ENCODE measurements at places on chromosomes 4 and X.

DNA sequence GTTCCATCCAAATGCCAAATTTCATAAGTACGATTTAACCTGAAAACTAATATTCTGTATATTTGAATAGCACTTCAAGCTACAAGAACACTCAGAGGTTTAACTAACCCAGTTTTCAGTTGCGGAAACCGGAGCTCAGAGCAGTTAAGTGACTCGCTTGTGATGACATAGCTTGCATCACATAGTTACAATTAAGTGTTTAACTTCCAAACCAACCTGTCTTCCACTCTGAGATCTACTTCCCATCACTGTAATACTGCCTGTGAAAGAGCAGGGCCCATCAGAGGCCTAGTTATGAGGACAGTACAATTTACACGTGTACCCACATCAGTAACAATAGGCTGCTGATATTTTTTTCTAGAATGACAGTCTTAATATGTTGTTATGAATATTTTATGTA lies 120.3 kb downstream of the MAD2L1 start:
- no peak for DNase-seq

- no peak for DNase-seq
These were observed 152.2 kb downstream of the REPS2 start for GRCh38 chrX:17098516-17099247.

- DNase-seq, result no peak
These were observed 8.7 kb upstream of the RBMX start for GRCh38 chrX:136889269-136889668.

GRCh38 chr4:3294401-3295241 lies 1.8 kb downstream of the RGS12 start:
- DNase-seq, result no peak

GRCh38 chr4:138952411-138952810 lies 63.2 kb upstream of the NOCT start:
- DNase-seq, result peak; percentile 65

GRCh38 chr4:1305781-1306455 lies 16.2 kb downstream of the MAEA start:
- no peak for DNase-seq

- DNase-seq, result no peak
These were observed 80.6 kb upstream of the CBR4 start for GRCh38 chr4:169090484-169091215.

GRCh38 chrX:38192007-38192810 lies 28.5 kb downstream of the SRPX start:
- DNase-seq, result peak; percentile 46

GRCh38 chrX:85029043-85029442 lies 25.4 kb downstream of the APOOL start:
- DNase-seq, result no peak

DNA sequence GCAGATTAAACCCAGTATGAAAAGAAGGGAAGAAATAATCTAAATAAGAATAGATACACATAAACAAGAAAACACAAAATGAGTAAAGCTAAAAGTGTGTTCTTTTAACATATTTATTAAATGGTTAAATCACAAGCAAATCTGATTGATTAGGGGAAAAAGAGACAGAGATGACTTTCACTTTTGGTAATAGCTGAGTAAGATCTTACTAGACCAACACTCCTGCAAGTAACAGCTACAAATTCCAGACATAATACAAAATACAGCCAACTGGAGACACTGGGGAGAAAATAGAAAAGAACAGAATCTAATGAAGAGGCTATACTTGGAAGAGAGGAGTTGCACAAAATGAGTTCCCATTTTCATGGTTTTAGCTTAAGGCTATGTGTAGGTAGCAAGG lies 33.5 kb downstream of the OR13H1 start:
- DNase-seq, result no peak

Measured in GM23248 (cell line).